Activated CD8-positive, alpha-beta T cell treated with anti-CD3 and anti-CD28 coated beads for 36 hours (primary cell): ENCODE measurements at places on chromosomes 12 and 14.

GRCh38 chr12:86331012-86331411 is 74.8 kb upstream of the MGAT4C start:
- no peak for DNase-seq

DNA sequence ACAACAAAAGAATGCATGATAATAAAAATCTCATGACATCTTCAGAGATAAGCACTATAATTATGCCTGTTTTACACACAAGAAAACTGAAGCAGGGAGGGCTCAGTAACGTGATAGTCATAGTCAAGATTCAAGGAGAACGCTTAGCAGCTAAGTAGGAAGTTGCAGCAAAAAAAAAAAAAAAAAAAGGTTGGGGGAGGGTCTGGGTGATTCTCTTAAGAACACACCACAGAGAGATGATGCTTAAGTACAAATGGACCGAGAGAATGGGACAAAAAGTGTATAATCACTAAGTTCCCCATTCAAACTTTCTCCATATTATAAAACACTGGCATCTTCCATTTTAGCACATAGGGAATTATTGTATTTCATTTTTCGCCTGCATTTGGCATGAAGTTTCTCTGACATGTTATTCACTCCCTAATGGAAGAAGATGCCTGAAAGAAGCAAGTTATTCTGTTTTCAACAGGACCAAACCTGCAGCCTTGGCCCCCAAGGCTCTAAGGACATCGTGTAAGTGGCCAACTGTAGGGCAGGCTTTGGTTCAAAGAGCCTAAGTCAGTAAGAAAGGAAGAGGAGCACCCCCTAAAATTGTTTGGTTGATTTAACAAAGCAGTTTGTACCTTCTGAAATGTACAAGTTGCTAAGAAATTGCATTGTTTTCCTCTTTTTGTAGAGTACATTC is 142.9 kb upstream of the TMPO start:
- no peak for DNase-seq

- peak; percentile 49 for DNase-seq
These were observed 2.2 kb downstream of the PLEKHG6 start for GRCh38 chr12:6312529-6313325.

DNA sequence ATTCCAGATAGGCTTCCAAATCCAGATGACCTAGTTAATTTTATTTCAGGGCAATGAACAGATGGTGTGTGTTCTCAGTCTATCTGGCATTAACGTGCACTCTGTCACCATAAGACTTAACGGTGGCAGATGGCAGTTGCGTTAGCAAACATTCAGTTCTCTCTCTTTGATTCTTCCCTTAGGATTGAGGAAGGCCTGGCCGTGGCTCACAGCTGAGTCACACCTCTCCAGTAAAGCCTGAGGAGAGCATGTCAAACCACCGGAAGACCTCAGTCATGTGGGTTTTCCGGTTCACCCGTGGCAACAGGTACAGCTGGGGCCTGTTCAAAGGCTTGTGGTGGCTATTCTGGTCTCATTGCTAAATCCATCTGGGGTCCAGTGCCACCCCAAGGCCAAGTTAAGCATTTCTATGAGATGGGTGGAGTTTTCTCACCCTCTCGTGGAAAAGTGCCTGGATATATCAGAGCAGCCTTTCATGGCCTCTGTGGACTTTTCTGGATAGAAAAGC is 545.1 kb upstream of the ATP2B1 start:
- DNase-seq: peak; percentile 60

- DNase-seq: no peak
These were observed 12.5 kb upstream of the GALNT6 start for GRCh38 chr12:51403681-51404136.

DNA sequence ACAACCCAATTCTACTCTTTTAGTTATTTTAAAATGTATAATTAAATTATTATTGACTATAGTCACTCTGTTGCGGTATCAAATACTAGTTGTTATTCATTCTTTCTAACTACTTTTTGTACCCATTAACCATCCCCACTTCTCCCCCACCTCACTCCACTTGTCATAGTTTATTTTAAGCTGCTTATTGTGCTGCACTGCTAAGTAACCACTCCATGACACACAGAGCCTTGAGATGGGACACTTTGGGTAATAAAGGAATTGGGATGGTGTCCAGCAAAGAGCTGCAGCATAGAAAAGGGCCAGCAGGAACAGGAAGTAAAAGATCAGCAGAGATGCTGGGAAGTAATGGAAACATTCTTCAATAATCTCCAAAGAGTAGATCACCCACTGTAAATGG is 123.0 kb downstream of the RPS29 start:
- no peak for DNase-seq

- no peak for DNase-seq
These were observed 11.9 kb downstream of the PTGDR start for GRCh38 chr14:52279408-52279807.

DNA sequence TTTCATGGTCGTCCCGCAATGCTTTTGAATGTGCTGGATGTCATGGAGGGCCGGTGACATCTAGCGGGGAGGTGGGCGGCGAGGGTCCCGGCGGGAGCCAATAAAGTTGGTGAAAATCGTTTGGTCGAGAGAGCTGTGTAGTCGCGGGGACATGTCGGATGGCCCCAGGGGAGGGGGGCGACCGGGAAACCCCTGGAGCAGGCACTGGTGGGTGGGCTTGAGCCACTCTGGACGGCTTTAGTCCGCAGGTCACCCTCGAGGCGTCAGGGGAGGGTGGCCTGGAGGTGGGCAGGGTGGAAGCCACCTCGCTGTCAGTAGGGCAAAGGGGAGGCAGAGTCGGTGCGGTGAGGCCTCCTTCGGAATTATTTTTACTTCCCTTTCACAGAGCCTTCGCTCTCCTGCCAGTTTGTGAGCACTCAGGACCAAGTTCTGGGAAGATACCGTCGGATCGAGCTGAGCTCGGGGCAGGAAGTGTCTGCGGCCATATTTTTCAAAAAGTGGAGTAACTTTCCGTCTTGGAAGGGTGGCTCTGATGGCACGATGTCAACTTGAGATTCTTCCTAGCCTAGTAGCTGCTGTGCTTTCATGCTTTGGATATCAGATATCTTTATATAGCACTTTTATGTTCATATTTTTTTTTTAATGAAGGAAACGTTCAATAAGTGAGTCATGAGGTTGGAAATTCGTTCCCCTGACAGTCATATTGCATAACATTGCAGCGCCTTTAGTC is 28.2 kb downstream of the WBP11 start:
- DNase-seq: peak; percentile 39

GRCh38 chr12:15672671-15673270 is 116.4 kb downstream of the EPS8 start:
- no peak for DNase-seq

GRCh38 chr14:24848102-24848790 is 201.7 kb downstream of the STXBP6 start:
- DNase-seq: no peak

DNA sequence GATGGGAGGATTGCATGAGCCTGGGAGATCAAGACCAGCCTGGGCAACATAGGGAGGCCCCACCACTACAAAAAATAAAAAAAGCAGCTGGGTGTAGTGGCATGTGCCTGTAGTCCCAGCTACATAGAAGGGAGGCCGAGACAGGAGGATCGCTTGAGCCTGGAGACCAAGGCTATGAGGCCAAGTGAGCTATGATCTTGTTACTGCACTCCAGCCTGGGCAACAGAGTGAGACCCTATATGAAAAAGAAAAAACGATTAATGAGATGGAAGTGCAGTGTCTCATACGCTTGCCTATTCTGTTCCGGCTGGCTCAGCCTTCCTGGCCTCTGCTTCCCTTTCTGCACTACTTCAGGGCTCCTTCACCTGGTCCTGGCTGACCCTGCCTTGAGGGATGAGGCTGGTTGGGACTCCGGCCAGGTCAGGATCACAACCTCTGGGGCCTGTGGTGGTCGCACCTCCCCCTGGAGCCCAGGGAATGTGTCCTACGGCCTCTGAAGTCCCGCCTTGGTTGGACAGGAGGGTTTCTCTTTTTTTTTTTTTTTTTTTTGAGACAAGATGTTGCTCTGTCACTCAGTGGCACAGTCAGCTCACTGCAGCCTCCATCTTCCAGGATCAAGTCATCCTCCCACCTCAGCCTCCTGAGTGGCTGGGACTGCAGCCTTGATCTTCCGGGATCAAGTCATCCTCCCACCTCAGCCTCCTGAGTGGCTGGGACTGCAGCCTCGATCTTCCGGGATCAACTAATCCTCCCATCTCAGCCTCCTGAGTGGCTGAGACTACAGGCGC is 10.7 kb downstream of the TEDC1 start:
- no peak for DNase-seq

GRCh38 chr12:4251216-4251891 is 22.2 kb upstream of the CCND2 start:
- DNase-seq: peak; percentile 66

DNA sequence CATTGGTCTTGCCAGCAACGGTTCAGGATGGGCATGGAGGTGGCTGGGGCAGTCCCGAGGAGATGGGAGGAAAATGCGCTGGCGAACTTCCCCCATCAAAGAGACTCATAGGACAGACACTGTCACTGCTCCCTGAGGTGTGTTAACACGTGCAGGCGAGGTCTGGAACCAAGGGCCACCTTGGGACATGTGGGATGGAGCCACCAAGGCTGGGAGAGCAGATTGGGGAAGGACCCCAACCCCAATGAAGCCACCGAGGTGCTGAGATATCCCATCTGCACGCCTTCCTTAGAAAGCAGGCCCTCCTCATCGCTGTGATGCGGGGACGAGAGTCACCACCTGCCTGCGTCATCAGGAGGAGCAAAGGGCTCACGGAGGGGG is 16.9 kb upstream of the BEGAIN start:
- no peak for DNase-seq

- no peak for DNase-seq
These were observed 62.2 kb downstream of the NRXN3 start for GRCh38 chr14:78232231-78233000.

DNA sequence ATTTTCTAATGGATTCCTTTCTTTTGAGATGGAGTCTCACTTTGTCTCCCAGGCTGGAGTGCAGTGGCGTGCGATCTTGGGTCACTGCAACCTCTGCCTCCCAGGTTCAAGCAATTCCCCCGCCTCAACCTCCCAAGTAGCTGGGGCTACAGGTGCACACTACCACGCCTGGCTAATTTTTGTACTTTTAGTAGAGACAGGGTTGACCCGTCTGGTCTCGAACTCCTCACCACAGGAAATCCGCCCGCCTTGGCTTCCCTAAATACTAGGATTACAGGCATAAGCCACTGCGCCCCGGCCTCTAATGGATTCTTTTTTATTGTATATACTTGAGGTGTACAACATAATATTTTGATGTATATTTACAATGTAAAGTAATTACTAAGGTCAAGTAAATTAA is 140.1 kb upstream of the SLCO1C1 start:
- no peak for DNase-seq

- peak; percentile 42 for DNase-seq
These were observed 4.5 kb upstream of the RNASE4 start for GRCh38 chr14:20679907-20680306.

DNA sequence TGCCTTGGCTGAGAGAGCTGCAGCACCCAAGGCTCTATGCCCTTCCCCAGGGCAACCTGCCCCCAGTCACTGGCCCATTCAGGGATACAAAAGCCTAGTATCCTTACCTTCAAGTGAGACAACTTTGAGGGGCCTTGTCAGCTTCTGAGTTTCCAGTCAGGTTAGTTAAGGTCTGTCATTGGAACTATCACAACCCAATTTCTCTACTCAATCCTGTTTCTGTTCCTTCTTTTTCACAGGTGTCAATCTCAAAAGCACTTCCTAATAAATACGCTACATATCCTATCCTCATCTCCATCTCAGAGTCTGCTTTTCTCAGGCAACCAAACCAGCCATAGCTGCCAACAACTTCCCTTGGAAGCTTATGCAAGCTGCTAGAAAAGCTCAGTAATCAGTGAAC is 4.9 kb upstream of the PTGDR start:
- DNase-seq: no peak

- no peak for DNase-seq
These were observed 194.4 kb downstream of the RASSF9 start for GRCh38 chr12:85641796-85642195.

DNA sequence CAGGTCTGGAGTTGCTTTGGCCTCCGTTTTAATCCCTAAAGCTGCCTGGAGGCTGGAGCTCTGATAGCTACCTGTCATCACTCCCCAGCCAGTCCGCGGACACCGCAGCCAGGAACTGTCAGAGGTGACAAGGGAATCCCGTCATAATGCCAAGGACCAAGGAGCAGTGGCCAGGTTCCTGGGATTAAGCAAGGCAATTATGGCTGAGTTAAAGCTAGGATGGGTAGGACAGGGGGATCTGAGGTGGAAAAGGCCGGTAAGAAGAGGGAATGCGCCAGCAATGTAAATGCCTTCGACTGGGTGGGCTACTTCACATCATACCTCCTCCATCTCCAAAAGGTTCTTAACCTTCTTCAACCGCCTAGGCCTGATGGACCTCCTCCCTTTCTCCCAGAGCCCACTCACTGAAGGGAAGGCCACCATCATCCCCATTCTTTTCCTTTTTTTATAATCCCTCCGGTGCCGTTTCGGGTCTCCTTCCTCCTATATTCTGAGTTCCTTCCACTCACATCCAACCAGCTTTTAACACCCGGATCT is 1.9 kb downstream of the PPP1R3E start:
- DNase-seq: peak; percentile 28

GRCh38 chr12:22881878-22882385 is 257.0 kb downstream of the ETNK1 start:
- no peak for DNase-seq

- DNase-seq: no peak
These were observed 9.9 kb downstream of the LTA4H start for GRCh38 chr12:96025518-96025917.

- no peak for DNase-seq
These were observed 13.4 kb downstream of the MARK3 start for GRCh38 chr14:103398427-103399195.

- DNase-seq: no peak
These were observed 4.9 kb downstream of the NCKAP5L start for GRCh38 chr12:49823350-49823749.

DNA sequence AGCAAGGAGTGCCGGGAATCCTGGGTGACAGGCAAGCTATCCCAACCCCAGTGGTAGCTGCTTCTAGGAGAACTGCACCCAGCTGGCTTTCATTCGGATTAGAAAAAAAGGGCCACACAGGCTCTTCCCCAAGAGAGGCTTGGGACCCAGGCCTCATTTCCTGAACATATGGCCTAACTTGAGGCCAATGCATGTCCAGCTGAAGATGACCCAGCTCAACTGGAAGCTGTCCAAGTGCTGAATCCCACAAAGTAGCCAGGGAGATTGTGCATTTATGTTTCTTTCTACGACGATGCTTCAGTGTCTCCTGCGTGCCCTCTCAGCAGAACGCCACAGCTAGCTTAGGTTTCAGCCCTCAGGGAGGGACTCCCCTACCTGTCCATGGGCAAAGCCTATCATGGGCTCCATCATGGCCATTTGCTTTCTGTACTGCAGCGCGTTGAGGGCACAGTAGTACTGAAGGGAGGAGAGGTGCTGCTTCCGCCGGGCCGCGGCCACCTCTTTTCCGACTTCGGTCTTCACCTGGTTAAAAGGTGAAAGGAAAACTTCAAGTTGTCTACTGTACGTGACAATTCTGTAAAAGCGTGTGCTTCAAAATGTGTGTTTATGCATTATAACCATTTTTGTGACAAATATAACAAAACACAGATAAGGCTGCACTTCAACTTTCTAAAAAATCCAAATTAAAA is 29.1 kb downstream of the APPL2 start:
- DNase-seq: no peak

DNA sequence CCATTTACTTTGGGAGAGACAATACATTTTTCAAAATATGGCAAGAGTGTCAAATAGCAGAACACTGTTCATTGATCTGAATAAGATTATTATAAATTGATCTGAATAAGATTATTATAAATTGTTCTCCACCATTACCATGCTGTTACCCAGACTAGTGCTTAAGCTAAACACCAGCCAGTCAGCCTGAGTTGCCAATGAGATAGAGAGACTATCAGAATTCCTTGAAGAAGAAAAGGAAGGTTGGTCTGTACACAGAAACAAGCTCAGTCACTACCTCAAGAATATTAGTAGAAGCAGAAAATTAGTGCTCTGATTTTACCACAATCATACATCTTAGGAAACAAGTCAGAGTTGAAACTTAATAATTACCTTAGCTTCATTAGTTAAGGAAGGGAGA is 469.8 kb downstream of the FOXG1 start:
- no peak for DNase-seq
